ENCODE measurements at places on chromosomes 12 and 14.

GRCh38 chr12:54028314-54029201 is at the start of gene HOXC6:
TSS of gene HOXC6 (plus strand) at chr12:54028440. CDS start at chr12:54028522, 82 bp downstream.
- no peak for DNase-seq

- no peak for DNase-seq
Observed at GRCh38 chr14:34665785-34666435, 36.0 kb upstream of the SNX6 start.

- peak; percentile 30 for DNase-seq
Observed at GRCh38 chr12:32671930-32672780, 6.9 kb upstream of the DNM1L start.

- DNase-seq = no peak
Observed at GRCh38 chr14:38524636-38525509, 269.0 kb upstream of the CLEC14A start.

DNA sequence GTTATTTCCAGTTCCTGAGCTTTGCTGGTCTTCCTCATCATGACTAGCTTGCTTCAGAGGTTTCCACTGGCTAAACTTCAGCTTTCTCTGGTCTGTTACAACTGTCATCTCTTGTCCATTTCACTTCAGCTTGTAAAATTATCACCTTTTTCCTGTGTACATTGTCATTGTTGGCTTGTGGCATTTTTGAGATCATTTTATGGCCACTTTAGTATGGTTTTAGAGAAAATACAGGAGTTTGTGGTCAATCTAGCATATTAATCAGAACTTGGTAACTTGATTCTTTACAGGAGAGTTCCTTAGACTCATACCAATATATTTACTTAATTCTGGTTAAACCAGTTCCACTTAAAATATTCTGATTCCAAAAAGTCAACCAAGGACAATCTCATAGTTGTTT is 235.9 kb upstream of the KITLG start:
- DNase-seq = no peak

DNA sequence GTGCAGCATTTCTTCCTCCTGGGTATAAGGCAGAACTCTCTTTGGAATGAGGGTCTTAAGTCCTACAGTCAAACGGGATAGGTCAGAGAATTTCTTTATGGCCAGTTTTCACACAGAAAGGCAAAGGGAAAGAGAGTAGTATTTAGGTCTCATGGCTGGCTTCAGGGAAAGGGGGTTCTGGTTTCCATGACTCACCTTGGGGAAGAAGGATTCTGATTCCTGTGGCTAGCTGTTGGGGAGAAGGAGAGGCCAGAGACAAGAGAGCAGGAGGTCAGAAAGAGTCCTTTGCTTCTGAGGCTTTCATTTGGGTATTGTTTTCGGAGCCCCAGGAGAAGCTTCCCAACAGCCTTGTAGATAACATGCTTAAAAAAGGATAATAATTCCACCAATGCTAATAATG is 332.5 kb downstream of the NPAS3 start:
- no peak for DNase-seq

GRCh38 chr12:98185606-98186005 is 329.8 kb upstream of the TMPO start:
- no peak for DNase-seq

DNA sequence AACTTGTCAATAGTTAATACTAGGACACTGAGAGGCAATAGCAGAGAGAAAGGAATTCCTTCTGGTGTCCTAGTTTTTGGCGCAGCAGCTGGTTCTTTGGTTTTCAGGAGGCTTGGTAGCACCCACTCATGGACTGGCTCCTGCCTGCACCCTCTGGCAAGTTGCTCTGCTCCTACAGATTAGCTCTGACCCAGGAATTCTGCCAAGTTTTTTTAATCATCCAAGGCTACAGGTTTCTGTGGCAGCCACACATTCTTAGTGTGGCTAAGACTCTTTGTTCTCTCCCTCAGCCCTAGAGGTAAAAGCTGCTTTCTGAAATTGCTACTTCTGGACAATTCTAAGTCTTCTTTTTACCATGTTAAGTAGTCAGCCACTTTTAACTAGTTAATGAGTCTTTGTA is 72.0 kb upstream of the FKBP4 start:
- DNase-seq = no peak

DNA sequence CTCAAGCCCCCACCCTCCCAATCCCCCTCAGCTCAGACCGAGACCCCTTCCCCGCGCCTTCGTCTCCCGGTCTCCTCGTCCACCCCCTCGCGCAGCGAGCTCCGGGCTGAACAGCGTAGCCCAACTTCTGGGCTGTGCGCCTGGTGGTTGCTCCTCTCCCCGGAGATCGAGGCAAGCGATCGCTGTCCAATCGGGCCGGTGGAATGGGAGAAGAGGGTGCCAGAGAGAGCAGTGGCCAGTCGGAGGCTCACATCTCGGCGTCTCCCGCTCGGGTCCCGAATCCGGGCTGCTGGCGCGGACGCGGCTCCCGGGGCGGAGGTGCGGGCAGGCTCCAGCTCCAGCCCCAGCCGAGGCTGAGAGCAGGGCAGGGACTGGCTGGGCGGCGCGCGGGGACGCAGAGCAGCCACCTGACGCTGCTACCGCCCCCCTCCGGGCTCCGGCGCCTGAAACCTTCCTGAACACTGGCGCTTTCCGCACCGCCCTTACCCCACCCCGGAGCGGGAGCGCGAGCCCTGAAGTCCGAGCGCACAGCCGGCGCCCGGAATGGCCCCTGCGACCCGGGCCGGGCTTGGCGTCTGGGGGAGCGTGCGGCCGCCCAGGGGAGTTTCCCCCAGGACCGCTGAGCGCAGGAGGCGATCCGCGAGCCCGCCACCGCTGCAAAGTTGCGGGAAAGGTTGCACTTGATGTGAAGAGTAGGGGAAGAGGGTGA is 508 bp upstream of the KCNH5 start:
- peak; percentile 73 for DNase-seq

GRCh38 chr12:11718768-11719253 is 69.3 kb downstream of the ETV6 start:
- DNase-seq = no peak

DNA sequence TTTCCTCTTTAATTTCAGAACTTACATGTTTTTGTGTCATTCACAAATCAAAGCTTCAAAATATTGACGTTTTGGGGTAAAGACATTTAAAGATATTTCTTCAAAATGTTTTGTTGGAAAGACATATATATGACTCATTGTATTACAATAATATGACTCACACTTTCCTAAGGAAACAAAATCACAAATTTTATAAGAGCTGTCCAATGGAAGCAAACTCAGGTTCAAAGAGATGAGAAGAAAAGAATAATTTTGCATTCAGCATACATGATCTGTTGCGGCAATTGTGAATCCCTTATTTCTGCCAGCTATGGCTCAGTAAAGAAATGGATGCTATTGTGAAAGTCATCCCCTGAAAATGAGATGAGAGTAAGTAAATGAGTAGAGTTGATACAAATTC is 82.7 kb downstream of the GRIP1 start:
- DNase-seq = no peak

- no peak for DNase-seq
Observed at GRCh38 chr14:73057944-73058223, 450 bp upstream of the RBM25 start.

- no peak for DNase-seq
Observed at GRCh38 chr12:74896186-74896585, 313.5 kb downstream of the KCNC2 start.

DNA sequence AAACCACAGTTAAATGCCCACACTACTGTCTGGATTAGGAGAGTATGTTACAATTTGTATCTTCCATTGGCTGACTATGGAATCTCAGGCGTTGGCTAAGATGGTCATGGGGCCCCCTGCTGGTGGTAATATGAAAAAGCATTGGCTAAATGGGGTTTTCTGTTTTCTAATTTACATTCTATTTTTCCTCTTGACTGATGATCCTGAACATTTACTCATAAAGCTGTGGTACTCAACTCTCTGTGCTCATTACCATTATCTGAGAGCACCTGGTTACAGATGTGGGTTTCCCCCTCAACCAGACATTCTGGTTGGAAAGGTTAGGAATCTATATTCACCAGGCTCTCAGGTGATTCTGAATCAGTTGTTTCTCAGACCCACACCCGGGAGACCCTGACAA is 64.8 kb downstream of the WSCD2 start:
- DNase-seq = peak; percentile 45

DNA sequence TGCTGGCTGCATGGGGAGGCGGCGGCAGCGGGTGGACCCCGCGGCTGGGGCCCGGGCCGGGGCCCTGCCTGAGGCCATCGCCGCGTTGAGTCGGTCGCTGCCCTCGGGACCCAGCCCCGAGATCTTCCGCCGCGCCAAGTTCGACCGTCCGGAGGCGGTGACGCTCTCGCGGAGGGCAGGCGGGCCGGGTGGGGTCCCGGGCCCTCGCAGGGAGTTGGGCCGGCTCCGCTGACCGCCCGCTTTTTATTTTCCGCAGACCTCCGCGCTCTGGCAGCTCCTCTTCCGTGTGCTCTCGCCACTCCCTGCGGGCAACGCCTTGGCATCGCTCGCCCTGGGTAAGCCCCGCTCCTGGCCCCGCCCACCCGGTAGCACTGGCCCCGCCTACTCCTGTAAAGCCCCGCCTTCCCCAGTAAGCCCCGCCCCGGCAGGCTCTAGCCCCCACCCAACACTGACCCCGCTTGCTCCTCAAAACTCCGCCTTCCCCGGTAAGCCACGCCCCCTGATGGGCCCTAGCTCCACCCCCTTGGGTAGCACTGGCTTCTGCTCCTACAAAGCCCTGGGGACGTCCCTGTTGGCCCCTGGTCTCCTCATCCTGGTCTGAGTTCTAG is 424 bp downstream of the TEDC1 start:
- DNase-seq = peak; percentile 86

- DNase-seq = no peak
Observed at GRCh38 chr12:78403681-78404080, 460.9 kb upstream of the SYT1 start.

DNA sequence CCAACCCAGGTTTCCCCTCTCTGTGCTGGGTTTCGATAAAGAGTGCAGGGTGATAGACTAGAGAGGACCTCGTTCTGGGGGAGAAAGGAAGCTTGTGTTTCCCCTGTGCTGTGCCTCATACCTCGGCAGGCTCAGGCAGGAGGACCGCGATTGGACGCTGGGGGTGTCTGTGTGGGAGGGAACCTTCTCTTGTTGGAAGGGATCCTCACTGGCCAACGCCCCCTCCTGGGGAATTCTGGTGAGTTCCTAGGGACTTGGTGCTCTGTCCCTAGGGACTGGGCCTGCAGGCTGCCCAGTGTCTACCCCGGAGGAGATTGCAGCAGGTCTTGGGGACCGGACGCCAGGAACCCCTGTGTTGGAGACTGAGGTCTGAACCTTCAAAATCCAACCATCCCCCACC is 157.4 kb upstream of the PRMT8 start:
- DNase-seq = peak; percentile 37

DNA sequence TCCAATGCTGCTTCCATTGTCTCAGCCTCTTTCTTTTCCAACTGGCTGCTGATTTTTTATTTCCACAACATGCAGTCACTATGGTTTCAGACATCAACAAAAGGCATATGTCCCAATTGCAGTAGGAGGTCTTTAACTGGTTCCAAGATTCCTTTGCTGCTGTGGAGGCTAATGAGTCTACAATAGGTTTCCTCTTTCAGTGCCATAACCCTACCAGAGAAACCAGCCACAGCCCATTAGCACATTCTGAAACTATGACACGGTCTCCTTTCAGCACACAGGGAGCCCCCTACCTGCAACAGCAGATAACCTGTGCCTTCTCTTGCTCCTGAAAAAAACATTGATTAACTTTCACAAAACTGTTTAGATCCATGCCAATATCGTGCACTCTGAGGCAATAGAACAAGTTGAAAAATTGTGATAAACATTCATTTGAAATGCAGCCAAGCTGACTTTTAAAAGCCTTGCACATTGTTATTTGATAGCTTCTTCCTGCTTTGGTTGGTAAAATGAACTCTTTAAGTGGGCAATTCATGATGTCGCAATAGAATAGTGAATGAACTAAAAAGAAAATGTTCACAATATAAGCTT is 32.4 kb downstream of the PLEKHG7 start:
- no peak for DNase-seq
